ENCODE measurements at places on chromosomes 7 and 10.

- peak; percentile 71 for DNase-seq
These were observed 106.3 kb downstream of the ATXN7L1 start for GRCh38 chr7:105769901-105770628.

DNA sequence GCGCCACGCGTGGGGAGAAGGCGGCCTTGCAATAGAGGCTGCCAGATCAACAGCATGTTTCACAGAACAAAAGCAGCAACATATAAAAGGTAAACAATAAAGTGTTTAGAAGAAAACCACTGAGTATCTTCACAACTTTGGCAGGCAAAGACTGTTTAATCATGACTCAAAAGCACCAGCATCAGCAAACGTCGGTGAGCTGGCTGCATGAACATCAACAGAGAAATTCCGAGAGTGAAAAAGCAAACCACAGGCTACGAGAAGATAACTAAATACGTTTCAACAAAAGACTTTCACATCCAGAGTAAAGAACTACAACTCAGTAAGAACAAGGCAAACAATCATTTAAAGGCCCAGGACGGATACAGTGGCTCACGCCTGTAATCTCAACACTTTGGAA is 172.0 kb downstream of the MAD1L1 start:
- DNase-seq = no peak

GRCh38 chr7:41481353-41481752 is 221.5 kb downstream of the INHBA start:
- no peak for DNase-seq

GRCh38 chr7:7731732-7732131 is 13.3 kb upstream of the RPA3 start:
- DNase-seq = no peak

GRCh38 chr7:36040679-36041078 is 112.4 kb upstream of the EEPD1 start:
- DNase-seq = peak; percentile 68

GRCh38 chr7:18541181-18541870 is 45.8 kb downstream of the HDAC9 start:
- DNase-seq = peak; percentile 91

Data from fibroblast of skin of abdomen (primary cell).